ENCODE measurements at places on chromosomes 13 and 19.

DNA sequence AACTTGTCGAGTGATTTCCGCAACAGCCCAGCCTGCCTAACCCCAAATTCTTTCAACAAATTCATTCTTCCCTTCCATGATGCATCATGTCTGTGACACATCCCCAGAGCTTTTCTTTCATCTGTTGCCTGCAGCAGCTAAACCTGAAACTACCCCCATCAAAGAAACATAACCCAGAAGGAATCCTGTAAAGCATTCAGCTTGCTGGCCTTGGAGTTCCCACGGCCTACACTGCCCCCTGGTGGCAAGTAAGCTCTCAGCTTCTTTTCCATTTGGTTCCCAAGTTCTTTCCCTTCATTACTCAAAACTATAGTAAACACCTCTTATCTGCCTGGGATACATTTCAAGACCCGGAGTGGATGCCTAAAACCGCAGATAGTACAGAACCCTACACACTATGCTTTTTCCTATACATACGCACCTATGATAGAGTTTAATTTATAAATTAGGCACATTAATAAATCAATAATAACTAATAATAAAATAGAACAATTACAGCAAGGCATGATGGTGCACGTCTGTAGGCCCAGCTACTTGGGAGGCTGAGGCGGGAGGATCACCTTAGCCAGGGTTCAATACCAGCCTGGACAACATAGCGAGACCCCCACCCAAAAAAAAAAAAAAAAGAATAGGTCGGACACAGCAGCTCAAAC lies 7.4 kb downstream of the ETHE1 start:
- DNase-seq, result peak; percentile 74

DNA sequence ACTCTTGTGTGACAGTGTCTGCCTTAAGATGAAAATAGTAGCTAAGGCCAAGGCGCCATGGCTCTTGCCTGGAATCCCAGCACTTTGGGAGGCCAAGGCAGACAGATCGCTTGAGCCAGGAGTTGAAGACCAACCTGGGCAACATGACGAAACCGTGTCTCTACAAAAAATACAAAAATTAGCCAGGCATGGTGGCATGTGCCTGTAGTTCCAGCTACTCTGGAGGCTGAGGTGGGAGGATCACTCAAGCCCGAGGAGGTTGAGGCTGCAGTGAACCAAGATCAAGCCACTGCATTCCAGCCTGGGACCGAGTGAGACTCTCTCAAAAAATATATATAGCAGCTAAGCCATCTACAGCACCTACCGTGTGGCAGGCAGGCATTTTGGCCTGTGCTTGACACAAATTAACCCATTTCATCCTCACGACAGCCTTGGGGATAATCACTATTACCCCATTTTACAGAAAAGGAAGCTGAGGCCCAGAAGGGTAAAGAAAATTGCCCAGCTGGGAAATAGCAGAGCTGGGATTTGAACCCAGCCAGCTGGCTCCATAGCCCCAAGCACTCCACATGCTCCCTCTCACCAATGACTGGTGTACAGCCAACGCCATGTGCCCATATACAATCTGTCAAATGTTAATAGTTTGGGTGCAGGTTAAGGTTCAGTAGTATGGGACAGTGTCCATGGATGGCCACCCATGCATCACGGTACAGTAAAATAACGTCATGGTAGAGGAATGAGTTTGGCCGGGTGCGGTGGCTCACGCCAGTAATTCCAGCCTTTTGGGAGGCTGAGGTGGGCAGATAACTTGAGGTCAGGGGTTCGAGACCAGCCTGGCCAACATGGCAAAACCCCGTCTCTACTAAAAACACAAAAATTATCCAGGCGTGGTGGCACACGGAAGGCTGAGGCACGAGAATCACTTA lies 3.1 kb downstream of the SLC1A5 start:
- DNase-seq, result no peak

DNA sequence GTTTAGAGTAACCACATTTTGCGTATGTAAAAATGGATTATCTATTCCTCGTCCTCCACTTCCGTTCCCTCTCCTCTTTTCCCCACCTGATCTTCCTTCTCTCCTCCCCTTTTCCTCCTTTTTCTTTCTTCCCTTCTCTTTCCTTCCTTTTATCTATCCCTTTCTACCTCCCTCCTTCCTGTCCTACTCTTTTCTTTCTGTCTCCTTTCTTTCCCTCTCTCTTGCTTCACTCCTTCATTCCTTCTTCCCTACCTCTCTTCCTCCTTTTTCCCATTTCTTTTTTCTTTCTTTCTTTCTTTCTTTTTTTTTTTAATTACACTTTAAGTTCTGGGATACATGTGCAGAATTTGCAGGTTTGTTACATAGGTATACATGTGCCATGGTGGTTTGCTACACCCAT lies 688.4 kb upstream of the GPC6 start:
- DNase-seq, result no peak

GRCh38 chr13:52414051-52414450 lies 8.1 kb upstream of the THSD1 start:
- DNase-seq, result no peak

GRCh38 chr19:5478925-5479588 lies 23.8 kb downstream of the ZNRF4 start:
- DNase-seq, result no peak

Measured in CD8-positive, alpha-beta memory T cell (primary cell).